ENCODE measurements at places on chromosomes 1 and 21.
A peak's percentile ranks its signal among the peaks of the same experiment; 100 is the strongest.

GRCh38 chr1:221801251-221801661, 59.4 kb upstream of the DUSP10 start:
- no peak for DNase-seq

- DNase-seq: no peak
Observed at GRCh38 chr1:2783435-2784397, 17.8 kb downstream of the TTC34 start.

DNA sequence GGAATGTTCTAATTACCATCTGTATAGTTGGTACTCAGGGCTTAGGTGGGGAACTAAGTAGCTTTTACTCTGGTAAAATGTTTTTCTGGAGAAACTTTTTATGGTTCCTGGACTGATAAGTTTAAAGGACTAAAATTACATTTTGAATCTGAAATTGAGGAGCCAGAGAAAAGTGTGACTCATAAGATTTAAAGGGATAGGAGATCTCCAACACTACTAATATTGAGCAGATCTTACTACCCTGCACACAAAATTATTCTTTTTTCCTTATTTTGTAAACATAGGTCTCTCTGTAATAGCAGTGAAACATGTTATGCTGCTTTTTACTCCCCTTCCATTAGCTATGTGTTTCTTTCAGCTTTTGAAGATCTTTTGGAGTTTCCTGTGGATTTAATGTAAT, 32.5 kb downstream of the MTF2 start:
- DNase-seq: no peak

GRCh38 chr1:244552336-244552735, 91.3 kb downstream of the CATSPERE start:
- DNase-seq: no peak

DNA sequence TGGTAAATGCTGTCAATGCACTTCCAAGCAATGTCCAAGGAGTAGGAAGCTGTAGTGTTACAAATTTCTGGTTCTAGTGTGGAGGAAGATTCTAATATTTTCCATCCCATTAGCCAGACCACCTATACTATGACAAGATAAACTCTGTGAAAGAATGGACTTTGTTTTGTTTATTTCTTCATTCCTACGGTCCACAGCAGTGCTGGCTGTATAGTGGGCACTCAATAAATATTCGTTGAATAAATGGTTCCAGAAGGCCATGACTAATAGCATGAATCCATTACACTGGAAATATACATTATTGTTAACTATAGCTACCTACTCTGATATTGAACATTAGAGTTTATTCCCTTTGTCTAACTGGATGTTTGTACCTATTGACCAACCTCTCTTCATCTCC, 8.3 kb upstream of the MYSM1 start:
- DNase-seq: no peak

DNA sequence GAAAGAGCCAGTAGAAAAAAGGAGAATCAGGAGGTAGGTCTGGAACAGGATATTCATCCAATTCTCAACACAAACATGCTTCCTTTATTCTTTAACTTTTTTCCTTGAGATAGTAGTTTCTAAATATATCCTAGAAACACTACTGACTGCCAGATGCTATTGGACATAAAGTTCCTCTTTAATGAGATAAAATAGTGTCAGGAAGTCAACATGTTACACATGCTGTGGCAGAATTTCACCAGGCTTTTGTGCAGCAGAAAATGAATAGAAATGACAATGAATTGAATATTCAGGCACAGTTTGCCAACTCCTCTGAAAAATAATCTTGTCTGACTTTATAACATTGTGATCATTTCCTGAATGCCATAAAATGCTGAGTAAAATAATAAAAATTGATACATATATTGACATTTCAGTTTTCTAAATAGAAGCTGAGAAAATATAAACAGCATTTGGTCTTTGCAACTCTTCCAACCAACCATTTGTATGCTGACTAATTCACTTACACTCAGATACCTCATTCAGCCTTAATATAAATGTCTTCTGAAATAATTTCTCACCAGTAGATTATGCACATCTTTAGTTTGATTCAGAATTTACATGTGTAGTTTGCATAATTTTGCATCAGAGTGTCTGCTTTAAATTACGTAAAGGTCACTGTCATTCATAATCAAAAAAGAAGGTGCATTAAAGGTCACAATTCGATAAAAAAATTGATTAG, 486.1 kb upstream of the ADGRL2 start:
- no peak for DNase-seq

DNA sequence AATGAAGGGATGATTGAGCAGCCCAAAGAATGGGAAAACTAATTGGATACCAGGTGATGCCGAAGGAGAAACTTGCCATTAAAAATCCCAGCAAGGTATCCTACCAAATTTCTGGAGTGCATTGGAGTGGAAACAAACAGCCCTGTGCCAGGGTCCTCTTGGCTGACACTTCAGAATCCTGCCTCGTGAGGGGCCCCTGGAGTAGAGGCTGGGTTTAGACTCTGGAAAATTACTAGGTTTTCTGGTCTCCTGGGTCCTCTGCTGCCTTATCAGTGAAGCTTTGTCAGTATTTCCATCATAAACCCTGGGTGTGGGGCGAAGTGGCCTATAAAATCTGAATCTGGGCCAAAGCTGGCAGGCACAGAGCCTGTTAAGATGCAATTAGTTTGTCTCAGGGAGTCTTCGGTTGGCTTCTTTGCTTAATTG, 289.2 kb upstream of the USP24 start:
- DNase-seq: no peak

DNA sequence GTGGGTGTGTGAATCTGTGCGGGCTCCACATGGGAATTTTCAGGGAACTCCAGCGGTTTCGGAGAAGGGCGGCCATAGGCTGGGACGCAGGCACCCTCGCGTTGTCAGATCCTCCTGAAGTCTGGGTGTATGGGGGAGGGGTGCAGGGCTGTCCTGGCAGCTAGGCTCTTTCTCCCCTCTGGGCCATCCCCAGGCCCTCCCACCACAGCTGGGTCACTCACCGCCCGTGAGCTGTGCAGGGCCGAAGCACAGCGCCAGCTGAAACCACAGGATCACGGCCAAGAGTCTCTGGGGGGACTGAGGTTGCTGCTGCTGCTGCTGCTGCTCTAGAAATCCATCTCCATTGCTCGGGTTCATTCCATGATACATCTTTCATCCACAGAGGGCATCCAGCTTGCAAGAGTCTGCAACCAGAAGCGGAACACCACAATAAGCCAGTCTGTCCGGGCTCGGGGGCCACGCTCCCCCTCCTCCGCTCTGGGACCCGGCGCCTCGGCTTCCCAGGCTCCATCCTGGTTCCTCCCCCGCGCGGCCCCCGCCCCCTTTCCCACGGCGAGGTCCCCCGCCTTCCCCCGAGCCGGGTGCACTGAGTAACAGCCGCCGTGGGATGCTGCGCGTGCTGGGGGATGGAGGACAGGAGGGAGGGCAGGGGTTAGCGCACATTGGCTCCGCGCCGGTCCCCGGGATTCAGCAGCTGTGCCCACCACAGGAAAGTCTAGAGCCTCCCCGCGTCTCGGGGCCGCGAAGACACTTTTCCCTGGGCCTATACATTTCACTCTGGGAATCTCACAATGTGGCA, 720 bp downstream of the SUSD4 start:
- peak; percentile 27 for DNase-seq

DNA sequence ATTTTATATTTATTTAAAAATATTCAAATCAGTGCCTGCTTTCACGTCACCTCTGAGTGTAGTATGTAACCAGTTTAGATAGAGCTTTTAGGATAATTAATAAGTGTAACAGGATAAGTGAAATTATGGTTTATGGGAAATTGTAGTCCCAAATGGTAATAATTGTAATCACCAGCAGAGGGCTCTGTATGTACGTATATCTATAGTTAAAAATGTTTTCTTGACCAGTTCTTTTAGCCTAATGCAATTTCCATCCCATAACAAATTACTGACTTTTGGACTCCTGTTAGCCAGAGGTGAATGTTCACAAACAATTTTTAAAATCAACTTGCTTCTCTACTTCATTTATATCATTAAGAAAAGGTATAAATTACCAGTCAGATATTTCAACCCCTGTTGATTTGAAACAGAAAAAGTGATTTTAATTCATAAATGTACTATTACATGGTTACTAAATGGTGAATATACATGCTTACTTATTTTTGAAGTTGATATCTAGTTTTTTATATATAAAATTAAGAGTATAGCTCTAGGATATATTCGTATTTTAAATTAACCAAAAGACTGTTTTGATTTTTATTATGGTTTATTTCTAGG, 25.3 kb downstream of the SLC30A7 start:
- DNase-seq: no peak

GRCh38 chr1:38559446-38560165, 300.0 kb downstream of the RRAGC start:
- DNase-seq: peak; percentile 68

- no peak for DNase-seq
Observed at GRCh38 chr21:33640697-33641351, 717 bp downstream of the CRYZL1 start.

- no peak for DNase-seq
Observed at GRCh38 chr1:26373789-26374188, 1.2 kb upstream of the ZNF683 start.

- no peak for DNase-seq
Observed at GRCh38 chr1:34884536-34884935, 25.0 kb upstream of the SMIM12 start.

GRCh38 chr1:51933344-51933743, 54.8 kb upstream of the NRDC start:
- no peak for DNase-seq

- DNase-seq: no peak
Observed at GRCh38 chr1:39701049-39701439, 9.8 kb upstream of the HPCAL4 start.

GRCh38 chr1:208737922-208738321, 493.7 kb upstream of the PLXNA2 start:
- no peak for DNase-seq

DNA sequence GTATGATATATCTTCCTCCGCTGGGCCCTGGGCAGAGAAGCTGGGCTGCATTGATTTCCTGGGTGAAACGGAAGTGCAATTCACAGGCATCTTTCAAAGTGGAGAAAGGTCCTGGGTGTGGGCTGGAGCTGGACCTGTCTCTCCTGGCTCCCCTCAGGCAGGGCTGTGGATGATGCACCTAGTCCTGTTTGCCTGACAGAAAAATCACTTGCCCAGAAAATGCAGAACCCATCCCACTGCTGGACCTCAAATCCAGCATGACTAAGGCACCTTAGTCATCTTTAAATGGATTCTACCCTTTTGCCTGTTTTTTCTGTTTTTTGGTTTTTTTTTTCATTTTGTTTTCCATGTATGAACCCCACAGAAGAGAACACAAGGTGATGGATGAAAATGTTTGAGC, 49.7 kb downstream of the MYSM1 start:
- DNase-seq: no peak

- DNase-seq: no peak
Observed at GRCh38 chr1:78721136-78721535, 71.5 kb downstream of the IFI44 start.

GRCh38 chr21:44983421-44984206, 43.8 kb downstream of the SLX9 start:
- no peak for DNase-seq

- no peak for DNase-seq
Observed at GRCh38 chr1:240602189-240602588, 9.8 kb downstream of the GREM2 start.

DNA sequence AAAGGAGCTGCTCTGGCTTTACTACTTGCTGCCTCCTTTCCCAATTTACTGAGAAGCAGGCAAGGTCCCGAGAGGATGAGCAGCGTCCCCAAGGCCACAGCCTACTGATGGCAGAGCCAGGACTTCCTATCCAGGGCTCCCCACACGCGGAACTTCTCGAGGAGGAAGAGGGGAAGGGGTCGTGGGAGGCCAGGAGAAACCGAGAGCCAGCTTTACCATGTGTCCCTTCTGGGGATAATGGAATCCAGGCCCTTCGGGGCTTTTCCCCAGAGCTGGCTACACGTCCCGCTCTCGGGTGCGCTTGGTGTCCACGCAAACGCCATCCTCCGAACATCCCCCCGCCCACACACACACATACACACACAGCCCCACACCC, 4.3 kb upstream of the CCN1 start:
- no peak for DNase-seq

DNA sequence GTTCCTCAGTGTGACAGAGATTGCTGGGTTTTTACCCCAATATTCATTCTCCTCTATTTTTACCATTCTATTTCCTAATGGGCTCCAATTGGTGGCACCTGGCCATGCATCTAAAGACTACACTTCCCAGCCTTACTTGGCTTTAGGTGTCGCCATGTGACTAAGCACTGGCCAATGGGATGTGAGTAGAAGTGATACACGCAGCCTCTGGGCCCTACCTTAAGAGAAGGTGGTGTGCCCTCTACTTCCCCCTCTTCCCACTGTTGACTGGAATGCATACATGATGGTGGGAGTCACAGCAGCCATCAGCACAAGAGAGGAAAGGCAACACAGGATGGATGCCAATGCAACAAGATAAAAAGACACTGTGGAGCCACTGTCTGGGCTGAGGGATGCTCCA, 11.4 kb upstream of the OLIG2 start:
- DNase-seq: no peak

DNA sequence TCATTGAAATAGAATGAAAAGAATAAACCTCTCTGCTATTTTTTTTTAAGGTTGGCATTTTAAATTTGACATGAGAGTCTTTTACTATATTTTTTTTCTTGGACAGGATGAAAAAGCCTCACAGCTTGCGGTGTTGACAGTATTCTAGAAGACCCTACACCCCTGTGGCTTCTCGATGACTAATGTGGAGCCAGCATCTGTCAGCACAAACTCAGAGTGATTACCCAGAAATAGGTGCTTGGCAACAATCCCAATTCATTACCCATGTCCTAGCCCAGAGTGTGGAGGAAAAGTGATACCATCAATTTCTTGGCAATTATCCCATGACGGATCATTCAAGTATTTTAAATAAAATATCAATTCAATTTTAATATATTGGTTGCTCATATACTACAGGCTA, 186.8 kb upstream of the MAP1LC3C start:
- no peak for DNase-seq

- no peak for DNase-seq
Observed at GRCh38 chr1:232296461-232296860, 333.5 kb downstream of the SIPA1L2 start.

DNA sequence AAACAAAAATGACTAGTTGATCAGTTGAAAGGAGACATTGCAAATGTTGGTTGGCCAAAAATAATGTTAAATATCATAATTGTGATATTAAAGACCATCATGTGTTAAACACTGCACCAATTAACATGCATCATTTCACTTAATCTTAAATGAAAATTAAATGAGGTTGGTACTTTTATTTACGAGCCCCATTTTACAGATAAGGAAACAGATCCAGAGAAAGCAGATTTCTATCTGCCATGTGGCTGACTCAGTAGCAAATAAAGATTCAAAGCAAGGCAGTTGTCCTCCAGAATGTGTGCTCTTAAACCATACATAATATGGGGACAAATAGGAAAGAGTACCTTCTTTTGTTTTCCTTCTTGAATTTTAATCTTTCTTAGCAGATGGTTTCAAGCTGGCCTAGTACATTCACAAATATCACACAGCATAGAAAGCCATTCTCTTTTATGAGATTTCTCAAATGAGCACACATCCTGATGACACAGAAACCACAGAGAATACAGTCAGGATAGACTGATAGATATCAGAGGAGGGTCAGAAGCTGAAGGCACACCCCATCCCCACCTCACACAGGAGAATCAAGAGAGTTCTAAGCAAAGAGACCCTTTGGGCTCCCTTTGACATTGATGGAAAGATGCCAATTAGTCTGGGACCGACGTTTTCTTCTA, 647.9 kb upstream of the CAMK1G start:
- DNase-seq: no peak
